ENCODE measurements at places on chromosomes 6 and 20. TPM values are rescaled to one million over a fixed set of nuclear protein-coding genes. Genes with fewer than 3 reads are reported as not detected.

DNA sequence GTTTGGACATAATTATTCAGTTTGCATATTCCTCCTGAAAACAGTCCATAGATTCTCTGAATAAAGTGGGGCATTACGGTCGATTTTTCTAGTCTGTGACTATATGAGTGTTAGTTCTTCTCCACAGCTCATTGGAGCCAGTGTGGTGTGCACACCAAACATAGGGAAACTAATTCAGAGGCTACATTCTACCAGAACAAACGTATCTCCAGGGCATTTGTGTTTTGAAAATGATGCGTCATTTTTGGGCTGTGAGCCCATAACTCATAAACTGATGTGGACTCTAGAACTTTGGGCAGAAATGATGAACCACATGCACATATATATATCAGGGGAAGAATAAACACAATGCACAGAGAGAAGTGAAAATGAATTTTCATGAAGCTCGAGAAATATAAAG lies 41.8 kb downstream of the C6orf58 start:
- DNase-seq = no peak

DNA sequence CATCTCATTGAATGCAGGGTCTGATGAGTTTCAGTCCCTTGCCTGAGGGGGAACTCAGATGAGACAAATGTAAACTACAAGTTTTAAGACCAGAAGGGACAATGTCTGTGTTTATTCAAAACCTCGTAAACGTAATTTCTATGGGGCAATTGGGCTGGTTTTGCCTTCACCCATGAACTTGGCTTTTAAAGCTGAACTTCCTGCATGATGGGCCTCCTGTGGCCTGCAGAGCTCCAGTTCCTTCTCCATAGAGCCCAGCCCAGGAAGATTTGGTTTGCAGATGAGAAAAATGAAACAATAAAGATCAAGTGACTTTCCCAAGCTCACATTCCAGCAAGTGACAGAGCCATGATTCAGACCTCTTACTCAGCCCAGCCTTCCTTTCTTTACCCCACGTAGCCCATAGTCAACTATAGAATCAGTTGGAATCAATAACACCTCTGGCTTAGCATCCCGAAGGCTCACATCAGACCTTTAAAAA lies 612.3 kb downstream of the UTRN start:
- no peak for DNase-seq

DNA sequence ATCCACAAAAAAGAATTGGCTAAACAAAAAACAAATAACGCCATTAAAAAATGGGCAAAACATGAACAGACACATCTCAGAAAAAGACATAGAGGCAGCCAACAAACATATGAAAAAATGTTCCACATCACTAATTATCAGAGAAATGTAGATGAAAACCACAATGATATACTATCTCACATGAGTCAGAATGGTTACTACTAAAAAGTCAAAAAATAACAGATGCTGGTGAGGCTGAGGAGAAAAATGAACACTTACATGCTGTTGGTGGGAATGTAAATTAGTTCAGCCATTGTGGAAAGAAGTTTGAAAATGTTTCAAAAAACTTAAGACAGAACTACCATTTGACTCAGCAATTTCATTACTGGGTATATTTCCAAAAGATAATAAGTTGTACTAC lies 430.1 kb upstream of the JAG1 start:
- no peak for DNase-seq

DNA sequence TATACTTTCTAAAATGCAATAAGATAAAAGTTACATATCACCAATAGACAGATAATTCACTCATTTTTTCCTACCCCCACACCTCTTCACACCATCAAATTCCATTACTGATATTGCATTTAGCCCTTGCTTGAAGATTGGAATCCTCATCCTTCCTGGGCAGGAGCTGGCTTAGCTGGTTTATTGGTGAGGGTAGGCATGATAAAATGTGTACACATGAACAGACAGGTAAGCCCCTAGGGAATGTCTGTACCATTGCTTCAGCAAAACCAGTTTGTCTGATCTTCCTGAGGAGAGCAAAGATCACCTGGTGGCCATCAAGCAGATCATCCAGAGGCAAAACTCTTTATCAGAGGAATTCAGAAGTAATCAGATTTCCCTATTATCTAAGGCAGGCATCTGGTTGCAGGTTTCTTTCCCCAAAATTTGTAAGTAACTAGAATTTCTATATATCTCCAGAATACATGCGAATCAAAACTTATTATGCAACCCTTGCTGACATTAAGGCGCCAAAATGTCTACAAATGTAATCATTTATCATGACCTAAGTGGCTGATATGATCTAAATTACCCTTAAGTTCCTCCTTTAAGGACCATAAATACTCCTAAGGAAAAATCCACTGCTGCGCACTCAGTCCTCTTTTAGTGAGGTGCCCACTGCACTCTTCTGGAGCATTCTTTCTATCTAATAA lies 6.6 kb upstream of the FABP7 start:
- no peak for DNase-seq

DNA sequence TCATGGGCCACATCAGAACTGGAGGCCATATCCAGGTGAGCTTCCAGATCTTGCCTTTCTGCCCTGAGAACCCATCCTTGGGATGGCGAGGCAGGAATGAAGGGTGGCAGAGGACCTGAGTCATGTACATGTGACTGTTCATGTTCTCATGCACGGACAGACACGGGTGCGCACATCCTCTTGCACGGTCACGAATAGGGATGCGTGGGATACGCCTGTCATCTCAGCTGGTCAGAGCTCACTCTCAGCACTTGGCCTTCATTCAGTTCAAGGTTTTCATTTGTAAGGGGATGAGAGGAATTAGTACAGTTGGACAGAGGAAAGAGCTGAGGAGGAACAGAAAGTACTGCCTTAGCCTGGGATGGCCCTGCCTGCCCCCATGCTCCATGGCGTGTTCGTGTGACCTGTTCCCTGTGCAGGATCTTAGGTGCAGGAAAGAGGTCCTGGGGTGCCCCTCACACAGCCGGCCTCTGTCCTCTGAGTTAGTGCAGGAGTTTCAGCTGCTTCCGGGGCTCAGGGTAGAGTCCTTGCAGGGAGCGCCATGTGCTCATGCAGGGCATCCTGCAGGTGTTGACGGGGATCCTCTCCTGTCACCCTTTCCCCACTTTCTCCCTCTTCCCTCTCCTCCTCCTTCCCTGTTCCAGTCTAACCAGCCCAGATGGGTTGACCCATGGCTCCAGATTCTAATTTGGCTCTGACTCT lies 173.4 kb downstream of the DTNBP1 start:
- no peak for DNase-seq

- DNase-seq = no peak
These were observed 103.7 kb downstream of the MYO6 start for GRCh38 chr6:75852721-75853120.

The DOK5 gene
- total RNA-seq = 8.8 TPM

The ULBP3 gene
- not detected for total RNA-seq

The KATNA1 gene
- 28.7 TPM for total RNA-seq
